ENCODE measurements at places on chromosomes 3 and 15. TPM values are rescaled to one million over a fixed set of nuclear protein-coding genes. Genes with fewer than 3 reads are reported as not detected.

- no peak overlapping the region for H3K27ac ChIP-seq
- peaks cover 33% of the 10 kb centered on the region for H3K27me3 ChIP-seq
- H3K4me1 ChIP-seq, result peaks cover 13% of the 10 kb centered on the region
- H3K36me3 ChIP-seq, result no peaks in the 10 kb centered on the region
- H3K4me3 ChIP-seq, result peak overlapping the region; percentile 45
These were observed 1.9 kb downstream of the CHST2 start for GRCh38 chr3:143121241-143122088.

DNA sequence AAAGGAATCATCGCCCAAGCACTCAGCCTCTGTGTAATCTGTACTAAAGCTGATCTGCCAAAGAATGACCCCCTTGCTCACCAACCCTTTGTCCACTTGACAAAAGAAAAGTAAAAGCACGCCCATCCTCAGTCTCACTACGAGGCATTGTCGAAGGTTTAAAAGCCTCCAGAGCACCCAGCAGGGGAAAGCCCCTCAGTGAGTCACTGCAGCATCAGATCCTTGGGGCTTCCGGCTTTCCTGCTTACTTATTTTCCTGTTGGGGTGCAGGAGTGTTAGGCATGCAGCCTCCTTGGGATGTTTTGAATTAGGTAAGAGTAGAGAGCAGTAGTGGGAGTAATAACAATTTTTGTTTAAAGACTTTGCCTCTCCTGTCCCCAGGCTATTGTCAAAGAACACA is 216.1 kb downstream of the MTHFS start:
- H3K4me3 ChIP-seq, result no peak overlapping the region
- DNase-seq, result no peak
- H3K27me3 ChIP-seq, result peaks cover 43% of the 10 kb centered on the region
- no peaks in the 10 kb centered on the region for H3K4me1 ChIP-seq
- H3K36me3 ChIP-seq, result no peaks in the 10 kb centered on the region

DNA sequence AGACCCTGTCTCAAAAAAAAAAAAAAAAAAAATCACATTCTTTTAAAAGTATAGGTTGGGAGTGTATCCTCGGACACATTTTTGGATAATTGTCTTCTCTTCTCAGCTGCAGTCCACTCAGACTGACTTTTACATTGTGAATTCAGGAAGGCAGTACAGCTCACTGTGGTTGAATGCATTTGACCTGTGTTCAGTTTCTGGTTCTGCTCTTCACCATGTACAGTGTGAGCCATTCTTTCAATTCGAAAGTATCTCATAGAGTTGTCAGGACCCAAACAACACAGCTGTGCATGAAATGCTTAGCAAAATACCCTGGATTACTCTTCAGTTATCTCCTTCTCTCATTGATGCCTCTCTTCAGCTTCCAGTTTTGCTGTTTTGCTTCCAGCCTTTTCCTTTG is 5.0 kb downstream of the CMTM8 start:
- no peaks in the 10 kb centered on the region for H3K27me3 ChIP-seq
- no peak for DNase-seq
- peaks cover 59% of the 10 kb centered on the region for H3K4me1 ChIP-seq
- H3K4me3 ChIP-seq, result peak overlapping the region; percentile 15
- H3K36me3 ChIP-seq, result no peaks in the 10 kb centered on the region
- H3K27ac ChIP-seq, result peak overlapping the region; percentile 82

DNA sequence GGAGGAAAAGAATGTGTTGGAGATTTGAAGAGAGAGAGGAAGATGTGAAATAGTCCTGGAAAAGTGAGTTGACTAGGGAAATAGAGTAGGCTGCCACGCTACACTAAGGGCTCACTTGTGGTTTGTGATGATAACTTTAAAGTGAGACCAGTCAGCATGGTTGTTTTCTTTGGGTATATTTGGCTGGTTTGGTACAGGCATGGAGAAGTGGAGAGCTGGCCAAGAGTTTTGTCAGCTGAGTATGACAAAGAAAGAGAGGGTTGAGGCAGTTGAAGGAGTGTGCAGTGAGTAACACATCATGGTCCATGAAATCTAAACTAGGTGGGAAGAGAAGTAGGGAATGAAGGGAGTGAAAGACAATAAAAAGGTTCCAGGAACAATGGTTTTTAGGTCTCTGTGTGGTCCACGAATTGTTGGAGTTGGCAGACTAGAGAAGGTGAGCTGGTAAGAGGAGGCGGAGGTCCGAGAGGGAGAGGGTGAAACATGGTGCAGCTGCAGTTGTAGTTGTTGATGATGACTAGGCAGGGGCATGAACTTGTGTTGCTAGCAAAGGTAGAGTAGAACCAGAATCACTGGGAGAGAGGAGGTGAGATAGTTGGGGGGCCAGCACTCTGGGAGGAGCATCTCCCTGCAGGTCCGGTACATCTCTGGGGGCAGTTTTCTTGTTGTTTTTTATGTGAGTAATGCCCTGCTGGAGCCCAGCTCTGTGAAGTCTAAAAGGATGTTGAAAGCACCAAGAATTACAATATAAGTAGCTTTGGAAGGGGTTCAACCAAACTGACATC is 21.0 kb downstream of the ZNF80 start:
- H3K27ac ChIP-seq, result no peak overlapping the region
- DNase-seq, result no peak
- no peaks in the 10 kb centered on the region for H3K27me3 ChIP-seq
- no peak overlapping the region for H3K4me3 ChIP-seq
- peaks cover 27% of the 10 kb centered on the region for H3K4me1 ChIP-seq

- H3K4me3 ChIP-seq, result no peak overlapping the region
- no peak for DNase-seq
- H3K4me1 ChIP-seq, result no peaks in the 10 kb centered on the region
These were observed 361.9 kb downstream of the CLSTN2 start for GRCh38 chr3:140296796-140297352.

DNA sequence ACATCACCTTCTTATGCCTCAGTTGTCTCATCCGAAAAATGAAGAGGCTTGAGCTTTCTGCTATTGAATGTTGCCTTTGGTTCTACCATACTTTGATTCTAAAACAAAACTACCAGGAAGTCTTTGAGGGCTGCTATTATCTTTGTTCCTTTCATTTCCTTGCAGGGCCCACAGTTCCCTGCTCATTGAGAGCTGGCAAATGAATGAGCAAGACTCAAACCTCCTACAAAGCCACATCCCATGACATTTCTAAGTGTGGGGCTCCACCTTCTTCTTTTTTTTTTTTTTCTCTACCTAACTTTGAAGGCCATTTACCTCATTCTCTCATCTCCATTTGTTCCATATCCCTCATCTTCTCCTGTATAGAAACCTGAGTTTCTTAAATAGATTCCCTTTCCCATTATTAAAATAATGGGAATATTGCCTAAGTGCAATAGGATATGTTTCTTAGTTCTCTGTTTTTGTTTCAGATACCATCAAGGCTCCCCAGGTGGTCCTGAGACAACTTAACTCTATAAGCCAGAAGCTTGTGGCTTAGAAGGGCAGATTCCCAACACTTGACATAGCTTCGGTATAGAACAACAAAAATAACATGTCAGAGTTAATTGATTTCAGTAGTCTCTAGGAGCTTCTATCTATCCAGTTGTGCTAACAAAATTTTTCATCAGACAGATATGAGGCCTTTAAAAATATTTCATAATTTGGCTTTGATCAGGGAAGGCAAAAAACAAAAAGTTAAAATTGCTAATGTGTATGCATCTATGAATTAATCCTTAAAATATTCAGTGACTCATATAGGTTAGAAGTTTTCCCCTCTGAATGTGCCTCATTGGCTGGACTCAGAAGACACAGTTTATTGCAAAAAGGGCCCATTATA is 951.6 kb downstream of the TUSC7 start:
- H3K36me3 ChIP-seq, result no peaks in the 10 kb centered on the region
- H3K27ac ChIP-seq, result no peak overlapping the region
- DNase-seq, result no peak
- H3K4me3 ChIP-seq, result no peak overlapping the region
- no peaks in the 10 kb centered on the region for H3K4me1 ChIP-seq

- no peaks in the 10 kb centered on the region for H3K4me1 ChIP-seq
- H3K27ac ChIP-seq, result no peak overlapping the region
- DNase-seq, result no peak
- H3K27me3 ChIP-seq, result no peaks in the 10 kb centered on the region
- no peak overlapping the region for H3K4me3 ChIP-seq
- H3K36me3 ChIP-seq, result no peaks in the 10 kb centered on the region
These were observed 100.2 kb upstream of the CFAP20DC start for GRCh38 chr3:59150039-59150438.

DNA sequence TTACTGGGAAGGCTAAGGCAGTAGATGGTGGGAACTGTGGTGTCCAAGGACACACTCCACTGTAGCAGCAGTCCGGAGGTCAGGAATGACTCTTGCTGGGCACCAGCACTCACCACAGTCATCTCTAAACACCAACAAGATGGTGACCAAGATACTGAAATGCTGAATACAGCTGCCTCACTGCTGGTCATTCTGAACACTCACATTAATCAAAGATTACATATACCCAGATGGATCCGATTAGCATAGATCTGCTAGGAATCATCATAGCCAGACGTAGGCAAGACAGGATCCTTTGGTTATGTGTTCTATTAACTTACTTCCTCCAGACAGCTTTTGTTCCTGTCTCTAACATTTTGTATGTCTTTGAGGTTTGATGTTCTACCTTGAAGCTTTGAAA is 134.9 kb upstream of the BFSP2 start:
- no peak overlapping the region for H3K4me3 ChIP-seq
- H3K27ac ChIP-seq, result no peak overlapping the region
- DNase-seq, result no peak

GRCh38 chr15:81222007-81222406 is 25.3 kb downstream of the IL16 start:
- no peak overlapping the region for H3K27ac ChIP-seq
- H3K36me3 ChIP-seq, result no peaks in the 10 kb centered on the region
- no peaks in the 10 kb centered on the region for H3K4me1 ChIP-seq
- no peak overlapping the region for H3K4me3 ChIP-seq
- H3K27me3 ChIP-seq, result peaks cover 46% of the 10 kb centered on the region

NLGN1 gene
- total RNA-seq, result not detected

CYP1A1 gene
- total RNA-seq, result not detected
